ENCODE measurements at places on chromosomes 2 and 18.
A peak's percentile ranks its signal among the peaks of the same experiment; 100 is the strongest.

GRCh38 chr18:64982414-64983055 is 768.3 kb upstream of the CDH7 start:
- DNase-seq = no peak

DNA sequence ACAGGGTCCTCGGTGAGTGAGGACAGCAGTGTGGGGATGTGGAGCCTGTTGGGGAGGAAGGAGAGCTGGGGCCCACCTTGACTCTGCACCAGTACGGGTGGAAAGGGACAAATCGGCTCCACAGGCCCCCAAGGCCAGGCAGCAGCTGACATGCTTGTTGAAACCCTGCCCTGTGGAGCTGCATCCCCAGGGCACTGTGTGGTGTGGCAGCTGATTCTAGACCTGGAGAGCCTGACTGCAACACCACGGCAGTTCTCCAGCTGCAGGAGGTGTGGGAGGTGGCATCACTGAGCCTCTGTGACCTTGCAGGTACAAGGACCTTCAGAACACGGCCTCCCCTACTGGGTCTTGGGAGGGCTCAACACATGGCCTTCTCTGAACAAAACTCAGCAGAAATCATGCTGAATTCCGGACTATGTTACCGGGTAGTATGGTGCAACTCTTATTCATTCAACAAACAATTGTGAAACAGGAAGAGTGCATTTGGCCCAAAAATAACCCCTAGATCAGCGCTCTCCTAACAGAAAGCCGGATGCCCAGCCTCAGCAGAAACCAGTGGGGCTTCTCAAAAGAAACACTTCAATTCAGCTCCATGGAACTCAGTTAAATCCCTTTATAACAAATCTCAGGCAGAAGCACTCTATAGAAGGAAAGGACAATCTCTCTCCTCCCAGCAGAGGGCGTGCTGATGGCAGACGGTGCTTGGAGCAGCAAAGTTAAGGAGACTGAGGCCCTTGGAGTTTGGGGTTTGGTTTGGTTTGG is 104.4 kb upstream of the SALL3 start:
- peak; percentile 18 for DNase-seq

DNA sequence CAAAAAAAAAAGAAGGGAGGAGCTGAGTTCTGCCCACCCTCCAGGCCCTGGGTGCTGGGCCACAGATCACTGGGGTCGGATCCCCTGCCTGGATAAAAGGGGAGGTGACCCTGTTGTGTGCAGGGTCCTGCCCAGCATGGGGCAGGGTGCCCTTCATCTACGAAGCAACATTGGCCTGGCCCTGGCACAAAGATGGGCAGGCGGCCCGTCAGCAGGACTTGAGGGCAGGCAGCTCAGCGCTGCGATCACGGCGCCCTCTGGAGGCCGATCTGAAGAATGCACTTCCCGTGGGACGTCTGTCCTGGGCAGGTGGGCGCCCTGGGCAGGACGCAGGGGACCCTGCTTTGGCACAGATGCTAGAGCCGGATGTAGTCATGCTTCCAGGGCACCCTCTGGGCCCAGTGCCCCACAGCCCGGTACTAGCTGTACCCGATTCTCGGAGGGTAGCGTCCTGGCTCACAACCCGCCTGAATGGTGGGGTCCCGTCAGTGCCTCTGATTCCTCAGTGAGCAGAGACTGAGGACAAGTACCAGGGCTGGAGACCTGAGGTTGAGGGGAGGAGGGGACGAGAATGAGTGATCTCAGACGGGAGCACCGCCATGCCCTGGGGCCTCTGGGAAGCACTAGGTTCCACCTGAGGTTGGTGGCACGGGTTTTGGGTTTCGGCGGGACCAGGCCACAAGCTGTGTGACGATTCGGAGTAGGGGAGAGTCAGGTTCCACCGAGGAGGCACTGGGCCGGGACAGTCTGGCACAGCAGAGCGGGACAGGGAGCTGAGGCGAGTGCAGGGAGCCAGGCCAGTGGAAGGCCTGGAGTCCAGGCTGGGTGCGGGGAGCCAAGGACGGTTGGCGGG is 18.0 kb downstream of the ARID5A start:
- peak; percentile 60 for DNase-seq

- DNase-seq = no peak
These were observed 22.1 kb downstream of the MLPH start for GRCh38 chr2:237509151-237509550.

GRCh38 chr2:235611756-235612155 is 117.9 kb downstream of the AGAP1 start:
- no peak for DNase-seq

DNA sequence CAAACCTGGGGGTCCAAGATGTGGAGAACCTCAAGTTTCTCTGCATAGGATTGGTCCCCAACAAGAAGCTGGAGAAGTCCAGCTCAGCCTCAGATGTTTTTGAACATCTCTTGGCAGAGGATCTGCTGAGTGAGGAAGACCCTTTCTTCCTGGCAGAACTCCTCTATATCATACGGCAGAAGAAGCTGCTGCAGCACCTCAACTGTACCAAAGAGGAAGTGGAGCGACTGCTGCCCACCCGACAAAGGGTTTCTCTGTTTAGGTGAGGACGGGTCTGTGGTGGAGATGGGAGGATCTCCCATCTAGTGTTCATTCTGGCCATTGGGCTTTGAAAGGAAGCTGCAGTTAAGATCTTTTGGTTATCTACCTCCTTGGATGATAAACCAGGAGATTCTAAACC is 2.9 kb downstream of the CASP10 start:
- DNase-seq = no peak

DNA sequence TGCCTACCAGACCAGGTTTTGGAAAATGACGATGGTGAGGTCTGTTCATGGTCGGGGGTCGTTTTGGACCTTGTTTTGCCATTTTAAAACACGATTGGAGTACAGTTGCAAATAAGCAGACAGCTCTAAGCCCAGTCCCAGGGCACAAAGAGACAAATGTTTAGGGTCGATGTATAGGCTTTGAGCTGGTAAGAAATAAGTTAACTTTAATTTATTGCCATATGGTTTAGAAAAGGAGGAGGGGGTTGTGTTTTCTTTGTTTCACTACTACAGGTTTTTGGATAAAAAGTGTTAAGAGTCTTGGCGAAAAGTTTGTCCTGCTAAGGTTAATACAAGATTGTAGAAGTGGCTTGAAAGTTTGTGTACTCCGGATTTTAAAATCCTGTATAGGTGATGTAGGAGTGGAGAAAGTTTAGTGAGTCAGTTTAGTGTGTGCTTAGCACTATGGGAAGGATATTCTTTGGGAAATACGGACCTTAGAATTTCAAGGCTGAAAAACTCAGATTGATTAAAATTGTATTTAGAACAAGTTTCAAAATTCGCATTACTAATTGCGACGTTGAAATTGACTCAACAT is 1.3 kb downstream of the KCMF1 start:
- DNase-seq = no peak

DNA sequence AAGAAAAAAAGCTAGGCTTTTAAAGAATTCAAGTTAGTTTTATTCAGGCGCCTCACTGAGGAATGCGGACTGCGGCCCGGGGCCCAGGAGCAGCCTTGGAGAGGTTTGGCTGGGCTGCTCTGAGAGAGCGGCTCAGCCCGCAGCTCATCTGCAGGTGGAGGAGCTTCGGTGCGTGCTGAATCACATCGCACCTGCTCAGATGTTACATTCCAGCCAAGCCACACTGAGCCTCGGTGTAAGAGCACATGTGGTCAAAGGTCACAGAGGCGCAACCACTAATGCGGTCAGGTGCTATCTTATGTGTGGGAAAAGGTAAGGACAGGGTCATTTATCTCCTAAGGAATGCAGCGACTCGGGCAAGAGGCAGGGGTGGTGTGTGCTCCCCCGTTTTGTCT is 17.1 kb upstream of the CNDP1 start:
- no peak for DNase-seq

All from stimulated activated CD4-positive, alpha-beta T cell treated with anti-CD3 and anti-CD28 coated beads, Interleukin-15, amount 100 ng/mL, for 48 hours (primary cell).